OCI-LY7 (cell line): ENCODE measurements at places on chromosomes 4 and X. TPM values are rescaled to one million over a fixed set of nuclear protein-coding genes. Genes with fewer than 3 reads are reported as not detected.

GPRIN3 gene
- total RNA-seq, result 9.3 and 9.9 TPM in 2 replicates

RENBP gene
- total RNA-seq, result 6.2 and 6.8 TPM in 2 replicates

FGFR3 gene
- total RNA-seq, result not detected in 2 replicates

HPSE gene
- total RNA-seq, result 2.4 and 3.0 TPM in 2 replicates
